Epithelial cell of proximal tubule (primary cell): ENCODE measurements at places on chromosomes 1 and 21. TPM values are rescaled to one million over a fixed set of nuclear protein-coding genes. Genes with fewer than 3 reads are reported as not detected.

The RGS2 gene
- 6.3 and 7.5 TPM in 2 replicates for total RNA-seq

GRCh38 chr1:62717483-62717882 lies 29.3 kb upstream of the DOCK7 start:
- no peak for DNase-seq

DNA sequence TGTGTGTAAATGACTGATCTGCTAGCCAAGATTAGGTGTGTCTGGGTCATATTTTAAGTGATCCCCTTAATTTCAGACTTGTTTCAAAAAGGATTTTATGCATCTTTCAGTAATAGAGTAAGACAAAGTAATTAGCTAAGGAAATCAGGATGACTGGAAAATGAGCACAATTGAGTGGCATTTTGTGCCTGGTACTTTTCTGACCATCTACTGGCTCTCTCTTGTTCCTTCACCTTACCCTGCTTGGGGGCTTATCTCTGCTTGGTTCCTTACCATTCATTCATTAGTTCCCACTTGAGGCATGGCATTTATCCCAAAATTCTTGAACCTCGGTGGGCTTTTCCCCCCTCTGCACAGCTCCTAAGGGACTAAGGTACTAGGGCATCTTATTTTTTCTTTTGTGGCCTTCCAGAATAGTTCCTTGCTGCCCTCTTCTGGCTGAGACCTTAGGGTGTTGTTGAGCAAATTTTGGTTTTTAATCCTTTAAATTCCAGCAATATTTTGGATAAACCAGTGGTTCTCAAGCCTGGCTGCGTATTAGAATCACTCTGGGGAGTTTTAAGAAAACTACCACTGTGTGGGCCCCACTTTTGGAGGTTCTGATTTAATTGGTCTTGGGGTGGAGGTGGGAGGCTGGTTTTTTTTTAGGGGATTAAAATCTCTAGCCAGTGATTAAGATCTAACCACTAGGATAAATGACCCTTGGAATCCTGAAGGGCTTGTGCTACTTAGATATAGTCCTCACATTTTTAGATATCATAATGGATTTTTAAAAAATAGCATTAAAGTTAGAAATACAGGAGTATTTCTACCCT lies 50.8 kb downstream of the HS2ST1 start:
- DNase-seq, result no peak

DNA sequence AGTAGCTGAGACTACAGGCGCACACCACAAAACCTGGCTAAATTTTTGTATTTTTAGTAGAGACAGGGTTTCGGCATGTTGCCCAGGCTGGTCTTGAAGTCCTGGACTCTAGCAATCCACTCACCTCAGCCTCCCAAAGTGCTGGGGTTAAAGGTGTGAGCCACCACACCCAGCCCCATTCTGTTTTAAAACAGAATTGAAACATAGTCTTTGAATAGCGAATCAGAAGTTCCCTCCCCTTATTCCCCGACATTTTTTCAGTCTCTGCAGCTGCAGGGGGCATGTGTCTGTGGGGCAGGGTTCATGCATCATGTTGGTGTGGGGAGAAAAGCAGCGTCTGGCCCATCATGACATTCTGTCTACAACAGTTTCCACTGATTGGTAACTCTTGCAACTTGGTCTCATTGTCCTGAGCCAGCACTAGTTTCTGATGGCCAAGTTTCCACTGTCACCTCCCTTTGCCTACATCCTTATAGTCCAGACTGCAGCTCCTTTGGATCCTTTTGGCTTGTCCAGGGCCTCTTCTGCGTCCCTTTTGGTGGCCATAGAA lies 15.6 kb upstream of the HHAT start:
- no peak for DNase-seq

DNA sequence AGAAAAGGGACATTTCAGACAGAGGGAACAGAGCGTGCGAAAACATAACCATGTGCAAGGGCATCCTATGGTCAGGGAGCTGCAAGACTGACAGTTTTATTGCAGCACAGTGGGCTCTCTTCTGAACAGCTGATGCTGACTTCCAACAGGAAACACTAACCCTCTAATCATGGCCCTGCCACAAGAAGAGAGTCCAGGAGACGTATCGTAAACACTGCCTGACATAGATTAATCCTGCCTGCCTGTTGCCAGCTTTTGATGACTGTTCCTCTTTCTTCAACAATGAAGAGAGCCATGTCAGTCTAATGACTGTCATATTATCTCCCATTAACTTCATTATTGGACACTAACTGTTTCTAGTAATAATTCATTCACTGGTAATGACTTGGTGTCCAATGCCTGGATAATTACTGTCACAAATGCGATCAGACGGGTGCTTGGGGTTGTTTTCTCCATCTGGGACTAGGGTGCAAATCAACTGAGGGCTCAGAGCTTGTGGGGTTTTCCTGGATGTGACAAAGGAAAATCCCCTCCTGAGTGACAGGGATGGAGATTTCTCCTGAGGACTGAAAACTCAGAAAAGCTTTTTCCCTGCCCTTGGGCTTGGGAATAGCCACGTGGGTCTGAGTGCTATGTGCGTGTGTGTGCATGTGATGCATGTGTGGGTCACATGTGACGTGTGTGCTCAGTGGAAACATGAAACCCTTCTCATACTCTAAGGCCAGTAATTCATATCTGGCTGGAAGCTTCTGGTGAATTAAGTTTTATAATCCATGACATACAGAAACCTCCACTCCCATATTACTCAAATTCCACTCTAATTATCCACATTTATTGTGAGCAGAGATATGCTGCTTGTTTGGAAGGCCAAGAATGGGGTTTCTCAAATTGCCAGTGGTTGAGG lies 144.0 kb upstream of the PLXNA2 start:
- no peak for DNase-seq

DNA sequence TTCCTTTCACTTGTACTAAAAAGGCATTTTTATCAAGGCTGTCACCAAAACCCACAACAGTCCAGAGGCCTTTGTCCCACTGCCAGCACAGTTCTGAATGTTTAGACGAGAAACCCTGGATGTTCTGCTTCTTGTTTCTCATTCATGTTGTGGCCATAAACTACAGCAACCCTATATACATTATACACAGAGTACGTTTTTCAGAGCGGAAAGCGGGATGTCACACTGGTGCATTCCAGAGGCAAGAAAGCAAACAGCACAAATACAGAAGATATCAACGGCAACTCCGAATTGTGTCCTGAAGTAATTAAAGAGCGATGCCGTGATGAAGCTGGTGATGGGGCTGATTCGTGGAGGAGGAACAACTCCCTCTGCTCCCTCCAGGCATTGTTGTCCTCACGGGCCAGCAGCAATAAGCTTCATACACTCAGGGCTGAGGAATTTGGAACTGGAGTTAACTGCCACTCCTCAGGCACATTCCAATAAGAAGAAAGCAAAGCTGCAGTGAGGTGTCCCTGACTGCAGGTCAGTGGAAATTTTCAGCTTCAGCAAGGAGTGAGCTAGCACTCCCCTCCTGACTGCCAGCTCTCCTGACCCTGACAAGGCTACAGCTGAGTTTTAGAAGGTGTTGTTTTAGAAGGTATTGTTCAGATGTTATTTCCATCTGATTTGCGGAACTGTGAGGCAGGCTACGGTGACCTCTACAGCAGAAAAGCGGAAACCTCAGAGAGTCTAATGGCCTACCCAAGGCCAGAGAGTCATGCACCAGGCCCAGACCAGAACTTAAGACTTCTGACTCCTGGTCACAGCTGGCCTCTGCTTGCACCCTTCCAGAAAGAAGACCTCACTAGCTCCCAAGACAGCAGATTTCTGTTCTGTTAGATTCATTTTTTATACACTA lies 149.0 kb downstream of the TGFBR3 start:
- peak; percentile 92 for DNase-seq
